Glomerular endothelial cell (primary cell): ENCODE measurements at places on chromosomes 5 and 9. TPM values are rescaled to one million over a fixed set of nuclear protein-coding genes. Genes with fewer than 3 reads are reported as not detected.

Gene ZFP37
- 0.64 and 1.1 TPM in 2 replicates for total RNA-seq

Gene STXBP1
- total RNA-seq, result 53.1 and 56.3 TPM in 2 replicates

Gene ANAPC2
- 22.9 and 34.2 TPM in 2 replicates for total RNA-seq

Gene CYLC2
- not detected in 2 replicates for total RNA-seq

Gene TMEFF1
- 30.0 and 35.1 TPM in 2 replicates for total RNA-seq
